Stimulated activated CD8-positive, alpha-beta memory T cell treated with anti-CD3 and anti-CD28 coated beads, Interleukin-2, amount 100 ng/mL, for 1 hour (primary cell): ENCODE measurements at places on chromosomes 7 and 10.

- no peak for DNase-seq
These were observed 94.1 kb downstream of the GRM8 start for GRCh38 chr7:127158659-127159058.

GRCh38 chr7:110573862-110574528 lies 516.9 kb upstream of the LRRN3 start:
- DNase-seq, result no peak

GRCh38 chr10:35259769-35260397 lies 76.4 kb upstream of the CCNY start:
- no peak for DNase-seq

DNA sequence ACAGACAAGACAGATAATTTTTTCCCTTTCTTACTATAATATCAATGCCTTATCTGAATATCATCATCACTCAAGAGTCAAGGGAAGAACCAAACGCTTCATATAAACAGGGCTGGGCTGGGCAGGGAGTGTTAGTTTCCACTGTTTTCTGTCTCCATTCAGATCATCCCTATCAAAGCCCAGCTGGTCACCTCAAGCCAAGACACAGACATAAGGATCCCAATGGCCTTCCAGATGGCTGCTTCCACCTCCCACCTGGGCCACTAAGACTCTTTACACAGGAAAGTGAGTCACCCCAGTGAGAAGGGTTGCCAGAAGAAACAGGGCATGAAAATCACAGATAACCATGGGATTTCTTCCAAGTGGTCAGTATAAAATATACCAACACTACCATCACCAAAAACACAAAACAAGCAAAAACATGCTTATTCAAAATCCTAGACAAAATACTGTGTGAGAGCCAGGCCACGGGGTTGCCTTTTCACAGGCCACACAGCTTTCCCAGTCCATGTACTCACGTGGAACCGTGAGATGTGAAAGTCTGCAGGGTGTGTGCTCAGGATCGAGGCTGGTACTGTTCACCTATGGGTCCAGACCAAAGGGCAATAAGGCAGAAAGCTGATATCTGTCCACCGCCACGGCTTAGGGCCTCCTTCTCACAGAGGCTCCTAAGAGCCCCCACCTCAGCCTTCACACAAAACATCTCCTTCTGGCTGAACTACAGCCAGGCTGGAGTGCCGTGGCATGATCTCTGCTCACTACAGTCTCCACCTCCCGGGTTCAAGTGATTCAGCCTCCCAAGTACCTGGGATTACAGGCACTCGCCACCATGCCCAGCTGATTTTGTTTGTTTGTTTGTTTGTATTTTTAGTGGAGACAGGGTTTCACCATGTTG lies 5.7 kb downstream of the PRSS1 start:
- no peak for DNase-seq

DNA sequence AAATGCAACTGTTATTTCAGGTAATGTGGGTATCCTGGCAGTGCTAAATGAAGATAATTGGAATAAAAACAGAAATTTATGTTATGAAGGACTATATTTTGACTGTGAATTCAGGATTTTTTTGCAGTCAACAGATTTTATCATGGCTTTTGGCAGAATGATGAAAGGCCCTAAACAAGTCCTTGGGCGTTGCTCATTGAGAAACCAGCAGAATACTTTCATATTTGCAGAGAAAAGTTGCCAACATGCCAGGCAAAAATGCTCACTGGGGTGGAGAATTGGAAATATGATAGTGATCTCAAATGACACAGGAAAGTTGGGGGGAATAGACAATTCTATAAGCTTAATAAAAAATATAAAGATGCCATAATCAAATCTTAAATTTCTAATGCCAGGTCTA lies 121.1 kb downstream of the GPR85 start:
- DNase-seq, result no peak

- no peak for DNase-seq
These were observed 304.1 kb downstream of the IPMK start for GRCh38 chr10:57963546-57963945.

- peak; percentile 68 for DNase-seq
These were observed 10.0 kb upstream of the CHCHD1 start for GRCh38 chr10:73771722-73772280.
